ENCODE measurements at places on chromosomes 1 and 21.
A peak's percentile ranks its signal among the peaks of the same experiment; 100 is the strongest.

DNA sequence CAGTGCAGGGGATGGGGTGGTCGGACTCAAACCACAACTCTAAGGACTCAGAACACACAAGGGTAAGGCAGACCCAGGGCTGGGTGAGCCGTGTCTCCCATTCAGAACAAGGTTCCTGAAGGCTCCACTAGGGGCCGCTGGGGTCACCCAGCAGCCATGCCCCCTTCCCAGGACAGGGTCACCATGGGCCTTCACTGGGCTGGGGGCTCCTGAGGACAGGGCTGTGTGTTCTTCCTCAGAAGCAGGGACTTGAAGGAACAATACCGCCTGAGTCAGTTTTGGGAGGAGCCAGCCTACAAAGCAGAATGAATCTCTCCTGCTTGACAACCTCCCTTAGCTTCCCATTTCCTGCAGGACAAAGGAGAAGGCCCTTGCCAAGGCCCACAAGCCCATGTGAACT, 15.4 kb downstream of the RIMS3 start:
- DNase-seq, result peak; percentile 58

DNA sequence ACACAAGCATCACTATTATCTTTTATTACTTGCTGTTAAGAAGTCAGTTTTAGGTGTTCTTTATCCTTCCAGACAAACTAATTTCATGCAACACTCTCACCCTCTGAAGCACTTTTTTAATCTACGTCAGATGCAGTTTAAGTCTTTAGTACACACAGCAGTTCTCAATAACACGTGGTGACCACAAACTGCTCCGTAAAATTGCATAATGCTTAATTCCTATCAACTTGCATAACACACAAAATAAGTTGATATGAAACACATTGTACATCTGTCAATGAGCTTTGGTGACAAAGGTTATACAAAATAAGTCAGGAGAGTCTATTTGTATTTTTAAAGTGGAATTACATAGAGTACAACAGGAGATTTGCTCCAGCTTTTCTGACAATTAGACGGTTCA, 140.9 kb upstream of the ETS2 start:
- DNase-seq, result no peak

GRCh38 chr1:41547781-41548560, 63.5 kb upstream of the EDN2 start:
- DNase-seq, result no peak

DNA sequence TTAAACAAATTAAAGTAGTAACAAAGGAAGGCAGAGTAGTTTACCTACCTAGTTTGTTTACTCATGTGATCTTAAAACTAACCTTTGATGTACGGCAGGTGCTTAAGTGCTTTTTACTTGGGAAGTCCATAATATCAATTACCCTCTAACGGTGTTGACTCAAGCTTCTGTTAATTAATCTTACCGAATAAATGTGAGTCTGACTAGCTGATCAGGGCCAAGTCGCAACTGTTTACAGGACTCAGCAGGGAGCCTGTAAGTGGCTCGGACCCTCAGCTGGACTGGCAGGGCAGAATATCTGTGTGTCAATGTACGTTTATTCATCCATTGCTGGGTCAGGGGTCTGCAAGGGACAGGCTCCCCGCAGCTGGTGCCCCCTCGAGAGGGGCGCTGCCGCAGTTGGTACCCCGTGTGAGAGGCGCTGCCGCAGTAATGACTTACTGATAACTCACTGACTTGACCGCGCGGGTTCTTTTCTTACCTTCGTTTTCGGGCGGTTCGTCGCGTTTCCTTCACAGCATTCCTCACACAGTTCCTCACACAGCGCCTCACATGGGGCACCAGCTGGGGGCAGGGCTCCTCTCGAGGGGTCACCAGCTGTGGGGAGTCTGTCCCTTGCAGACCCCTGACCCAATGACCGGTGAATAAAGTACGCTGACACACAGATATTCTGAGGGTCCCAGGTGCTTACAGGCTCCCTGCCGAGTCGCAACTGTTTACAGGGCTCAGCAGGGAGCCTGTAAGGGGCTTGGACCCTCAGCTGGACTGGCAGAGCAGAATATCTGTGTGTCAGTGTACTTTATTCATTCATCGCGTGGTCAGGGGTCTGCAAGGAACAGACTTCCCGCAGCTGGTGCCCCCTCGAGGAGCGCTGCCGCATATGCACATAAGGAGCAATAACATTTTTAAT, 3.0 kb downstream of the FMO1 start:
- peak; percentile 25 for DNase-seq

DNA sequence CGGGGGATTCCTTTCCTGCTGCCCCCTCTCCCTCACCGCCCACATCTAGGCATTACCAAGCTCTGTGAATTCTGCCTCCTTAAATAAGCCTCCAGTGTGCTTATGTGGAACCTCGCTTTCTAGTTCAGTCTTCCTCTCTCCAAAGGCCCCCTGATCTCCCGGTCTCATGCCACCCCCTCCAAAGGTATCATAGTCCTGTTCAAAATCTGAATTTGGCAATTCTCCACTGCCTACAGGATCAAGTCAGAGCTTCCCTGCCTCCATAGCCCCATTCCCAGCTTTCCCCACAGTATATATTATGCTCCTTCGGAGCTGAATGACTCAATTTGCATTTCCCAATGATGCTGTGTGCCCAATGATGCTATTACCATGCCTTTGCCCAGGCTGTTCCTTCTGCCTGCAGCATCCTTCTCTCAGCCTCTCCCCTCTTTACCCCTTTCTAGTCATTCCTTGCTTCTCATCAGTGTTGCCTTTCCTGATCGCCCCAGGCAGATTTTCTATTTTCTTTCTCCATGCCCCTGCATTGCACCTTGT, 1.7 kb downstream of the AZIN2 start:
- DNase-seq, result no peak

DNA sequence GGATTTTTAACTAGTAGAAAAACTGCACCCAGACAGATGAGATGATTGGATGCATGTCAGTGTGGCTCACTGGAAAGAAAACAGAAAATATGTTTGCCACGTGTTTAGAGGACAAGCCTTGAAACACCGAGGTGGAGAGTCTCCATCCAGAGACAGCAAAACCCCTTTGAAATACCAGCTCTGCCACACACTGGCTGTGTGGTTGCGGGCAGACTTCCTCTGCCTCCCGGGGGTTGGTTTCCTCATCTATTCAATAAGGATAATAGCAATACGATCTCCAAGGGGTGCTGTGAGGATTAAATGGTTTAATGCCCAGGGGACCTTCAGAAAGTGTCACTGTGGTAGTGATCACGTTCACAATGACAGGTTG, 67.2 kb upstream of the PARP1 start:
- DNase-seq, result no peak

- DNase-seq, result no peak
Measured at GRCh38 chr1:223611936-223612335, 53.6 kb downstream of the CAPN8 start.

DNA sequence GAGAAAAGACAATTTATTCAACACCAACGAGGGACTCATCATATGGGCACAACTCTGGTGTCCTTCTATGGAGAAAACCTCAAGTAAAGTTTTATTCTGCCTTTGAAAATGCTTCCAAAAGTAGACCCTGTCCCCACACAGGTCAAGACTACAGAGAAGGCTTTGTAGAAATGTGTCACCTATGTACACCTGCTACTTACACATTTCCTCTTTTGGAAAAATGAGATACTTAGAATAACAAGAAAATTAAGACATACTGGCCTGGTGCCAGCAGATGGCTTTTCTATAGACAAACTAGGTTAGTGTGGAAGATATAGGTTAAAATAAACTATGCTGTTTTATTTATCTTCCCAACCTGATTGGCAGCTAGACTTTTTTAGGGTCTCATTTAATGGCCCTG, 13.6 kb downstream of the POGK start:
- DNase-seq, result no peak

DNA sequence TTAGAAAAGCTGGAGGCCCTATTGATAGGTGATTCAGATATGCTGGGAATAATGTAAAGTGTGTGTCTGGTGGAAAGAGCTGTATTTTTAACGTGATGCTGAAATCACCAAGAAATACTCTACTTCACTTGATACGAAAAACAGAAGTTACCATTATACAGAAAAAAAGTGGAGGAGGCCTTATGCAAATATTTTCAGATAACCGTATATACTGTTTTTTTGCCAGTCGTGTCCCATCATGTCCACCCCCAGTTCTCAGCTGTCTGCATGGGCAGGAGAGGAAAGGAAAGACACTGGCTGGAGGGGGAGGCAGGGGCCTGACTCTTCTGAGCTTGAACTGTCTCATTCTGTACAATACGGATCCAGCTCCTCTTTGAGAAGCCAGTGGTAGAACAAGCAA, 51.1 kb downstream of the KCNJ6 start:
- no peak for DNase-seq

DNA sequence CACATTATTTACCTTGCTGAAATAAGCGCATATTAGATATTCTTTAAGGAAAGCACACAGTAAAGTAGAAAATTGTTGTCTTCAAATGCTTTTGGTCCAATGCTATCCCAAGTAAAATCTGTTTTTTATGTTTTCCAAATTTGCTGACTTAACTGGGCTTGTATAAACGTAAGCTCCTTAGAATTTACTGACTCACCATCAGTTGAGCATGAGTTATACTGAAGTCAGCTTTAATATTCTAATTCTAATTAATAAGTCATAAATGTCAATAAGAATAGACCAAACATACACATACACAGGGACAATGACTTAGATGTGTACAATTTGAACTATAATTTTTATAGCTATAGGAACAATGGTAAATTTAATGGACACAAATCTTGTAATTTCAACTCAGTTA, 319.2 kb downstream of the TPR start:
- DNase-seq, result peak; percentile 56

- DNase-seq, result no peak
Measured at GRCh38 chr1:99546432-99547416, 99.2 kb upstream of the PALMD start.

- peak; percentile 48 for DNase-seq
Measured at GRCh38 chr1:156747742-156748669, 3.5 kb downstream of the HDGF start.

GRCh38 chr1:10882069-10882468, 85.6 kb upstream of the CASZ1 start:
- DNase-seq, result no peak

DNA sequence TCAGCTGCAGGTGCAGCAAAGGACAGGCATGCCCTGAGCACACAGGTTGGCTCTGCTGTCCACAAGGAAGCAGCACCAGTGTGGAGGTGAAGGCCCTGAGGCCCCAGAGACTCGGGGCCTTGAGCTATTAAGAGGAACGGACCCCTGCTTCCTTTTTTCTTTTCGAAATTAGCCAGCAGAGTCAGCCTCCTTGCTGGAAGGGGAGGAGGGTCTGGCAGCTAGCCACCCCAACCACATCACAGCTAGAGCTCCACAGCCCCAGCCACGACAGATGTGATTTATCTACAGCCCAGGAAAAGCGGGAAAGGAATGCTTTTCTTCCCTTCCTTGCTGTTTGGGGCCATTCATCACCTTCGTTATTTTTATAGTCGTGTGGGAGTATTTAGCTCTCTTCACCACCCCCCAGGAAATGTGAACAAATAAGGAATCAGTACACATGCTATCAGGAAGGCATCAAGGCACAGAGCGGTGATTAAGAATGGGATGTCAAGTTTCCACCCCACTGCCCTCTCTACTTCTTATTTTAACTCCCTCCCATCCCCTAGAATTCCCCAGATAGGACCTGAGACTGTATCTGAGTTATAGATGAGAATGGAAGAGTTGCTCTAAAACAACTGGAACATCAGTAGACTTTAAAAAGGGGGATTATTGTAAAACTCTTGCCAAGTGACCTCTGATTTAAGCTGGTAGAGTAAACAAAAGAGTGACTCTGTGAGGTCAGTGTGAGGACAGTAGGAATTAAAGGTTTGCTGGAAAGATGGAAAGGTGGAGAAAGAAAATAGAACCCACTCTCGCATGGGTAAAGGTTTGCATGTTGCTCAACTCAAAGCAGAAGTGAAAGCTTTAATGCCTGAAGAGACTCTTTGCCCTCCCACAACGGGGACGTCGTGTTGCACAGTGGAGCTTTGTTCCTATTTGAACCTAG, 224.7 kb upstream of the GJB5 start:
- no peak for DNase-seq

GRCh38 chr1:239717918-239718184, 331.5 kb downstream of the CHRM3 start:
- no peak for DNase-seq

DNA sequence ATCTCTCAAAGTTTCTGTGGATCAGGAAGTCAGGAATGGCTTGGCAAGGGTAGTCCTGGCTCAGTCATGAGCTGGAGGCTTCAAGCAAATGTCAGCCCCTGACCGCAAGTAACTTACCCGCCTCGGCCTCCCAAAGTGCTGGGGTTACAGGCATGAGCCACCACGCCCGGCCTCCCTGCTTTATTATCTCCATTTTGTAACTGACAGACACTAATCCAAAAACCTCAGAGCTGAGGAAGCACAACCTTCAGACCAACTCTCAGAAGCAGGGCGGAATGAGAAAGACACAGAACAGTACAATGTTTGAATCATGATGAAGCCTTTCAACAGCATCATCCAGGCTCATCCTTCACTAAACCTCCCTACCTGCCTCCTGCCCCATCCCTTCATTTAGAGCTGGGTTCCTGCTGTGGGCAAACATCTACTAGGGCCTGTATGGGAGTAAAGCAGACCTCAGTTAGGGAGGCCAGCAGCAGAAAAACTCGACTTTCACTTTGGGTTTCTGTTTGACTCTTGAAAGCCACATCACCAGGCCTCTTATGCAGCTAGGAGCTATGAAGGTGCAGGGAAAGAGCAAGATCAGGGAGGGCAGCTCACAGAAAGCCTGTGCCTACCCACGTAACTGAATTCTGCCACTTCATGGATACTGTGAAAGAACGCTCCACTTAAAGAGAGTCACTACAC, 84.4 kb upstream of the RAB4A start:
- DNase-seq, result no peak

GRCh38 chr1:112981426-112981825, 25.4 kb upstream of the SLC16A1 start:
- DNase-seq, result no peak

- DNase-seq, result no peak
Measured at GRCh38 chr1:53580009-53580400, 120.8 kb downstream of the DMRTB1 start.

- no peak for DNase-seq
Measured at GRCh38 chr21:39601187-39601928, 11.4 kb upstream of the B3GALT5 start.

- DNase-seq, result no peak
Measured at GRCh38 chr1:22651941-22652856, 837 bp upstream of the C1QB start.

DNA sequence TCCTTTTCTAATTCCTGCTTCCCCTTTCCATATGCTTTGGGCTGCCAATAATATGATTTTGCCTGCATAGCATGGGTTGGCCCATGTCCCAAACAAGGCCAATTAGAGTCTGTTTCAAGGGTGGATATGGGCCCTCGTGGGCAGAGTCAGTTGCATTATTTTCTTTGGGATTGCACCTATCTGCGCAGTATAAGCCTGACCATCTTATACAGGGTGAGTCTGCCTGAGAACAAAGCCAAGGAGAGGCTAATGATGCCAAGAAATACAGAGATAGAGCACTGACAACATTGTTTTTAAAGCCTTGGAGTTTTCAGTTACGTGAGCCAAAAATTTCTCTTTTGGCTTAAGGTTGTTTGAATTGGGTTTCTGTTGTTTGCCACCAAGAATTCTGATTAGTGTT, 18.6 kb downstream of the OVAAL start:
- peak; percentile 60 for DNase-seq
